Ovary (tissue), 10 donors: ENCODE measurements at places on chromosomes 5 and 9. TPM values are rescaled to one million over a fixed set of nuclear protein-coding genes. Genes with fewer than 3 reads are reported as not detected.

- no peak for DNase-seq
Measured at GRCh38 chr5:135154197-135154596, 120.2 kb upstream of the PITX1 start.

DNA sequence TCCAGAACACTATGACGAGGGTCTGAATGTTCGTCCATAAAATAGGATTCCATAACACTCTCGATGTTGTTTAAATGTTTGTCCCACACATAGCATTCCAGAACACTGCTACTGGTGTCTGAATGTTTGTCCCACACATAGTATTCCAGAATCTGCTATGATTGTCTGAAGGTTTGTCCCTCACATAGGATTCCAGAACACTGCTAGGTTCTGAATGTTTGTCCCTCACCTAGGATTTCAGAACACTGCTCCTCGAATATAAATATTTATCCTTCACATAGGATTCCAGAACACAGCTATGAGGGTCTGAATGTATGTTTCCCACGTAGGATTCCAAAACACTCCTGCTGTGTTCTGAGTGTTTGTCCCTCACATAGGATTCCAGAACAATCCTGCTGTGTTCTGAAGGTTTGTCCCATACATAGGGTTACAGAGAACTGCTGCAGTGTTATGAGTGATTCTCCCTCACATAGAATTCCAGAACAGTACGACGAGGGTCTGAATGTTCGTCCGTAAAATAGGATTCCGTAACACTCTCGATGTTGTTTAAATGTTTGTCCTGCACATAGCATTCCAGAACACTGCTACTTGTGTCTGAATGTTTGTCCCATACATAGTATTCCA is 215.3 kb downstream of the FOXD4L6 start:
- no peak for DNase-seq

Gene TMEM174
- not detected for polyA plus RNA-seq

DNA sequence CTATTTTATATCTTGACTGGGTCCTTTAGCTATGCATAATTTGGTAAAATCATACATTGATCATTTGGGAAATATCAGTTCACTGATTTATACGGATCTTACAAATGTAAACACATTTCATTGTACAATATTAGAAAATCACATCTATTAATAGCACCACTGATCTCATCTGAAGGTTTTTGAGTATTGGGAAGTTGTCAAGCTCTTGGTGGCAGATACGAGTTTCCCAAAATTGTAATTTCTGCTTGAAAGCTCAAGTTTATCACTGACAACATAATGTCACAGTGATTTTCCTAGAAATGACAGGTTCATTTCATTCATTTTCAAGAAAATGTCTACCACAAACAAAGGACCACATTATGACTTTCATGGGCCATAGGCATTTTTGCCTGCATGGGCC is 3.0 kb upstream of the MACROH2A1 start:
- no peak for DNase-seq

GRCh38 chr9:101629636-101630035 is 34.9 kb upstream of the PPP3R2 start:
- DNase-seq = no peak

- no peak for DNase-seq
Measured at GRCh38 chr9:20611691-20612287, 10.5 kb downstream of the MLLT3 start.

GRCh38 chr9:115938479-115938878 is 215.1 kb upstream of the PAPPA start:
- DNase-seq = no peak

- DNase-seq = no peak
Measured at GRCh38 chr5:29642601-29643000, 1550.9 kb upstream of the CDH6 start.
